IMR-90 (cell line): ENCODE measurements at places on chromosomes 2 and 18. TPM values are rescaled to one million over a fixed set of nuclear protein-coding genes. Genes with fewer than 3 reads are reported as not detected.

The FAM110C gene
- total RNA-seq: not detected in 2 replicates

The MLPH gene
- total RNA-seq: 13.8 and 13.9 TPM in 2 replicates

The LIMS2 gene
- 1.1 and 1.3 TPM in 2 replicates for total RNA-seq

The CD207 gene
- total RNA-seq: not detected in 2 replicates

The GCA gene
- total RNA-seq: 3.6 and 9.7 TPM in 2 replicates

GRCh38 chr18:28884304-28884703 lies 707.4 kb upstream of the CDH2 start:
- peak; percentile 2 for DNase-seq

GRCh38 chr2:95382686-95383634 lies 19.5 kb upstream of the FAHD2A start:
- DNase-seq: no peak

DNA sequence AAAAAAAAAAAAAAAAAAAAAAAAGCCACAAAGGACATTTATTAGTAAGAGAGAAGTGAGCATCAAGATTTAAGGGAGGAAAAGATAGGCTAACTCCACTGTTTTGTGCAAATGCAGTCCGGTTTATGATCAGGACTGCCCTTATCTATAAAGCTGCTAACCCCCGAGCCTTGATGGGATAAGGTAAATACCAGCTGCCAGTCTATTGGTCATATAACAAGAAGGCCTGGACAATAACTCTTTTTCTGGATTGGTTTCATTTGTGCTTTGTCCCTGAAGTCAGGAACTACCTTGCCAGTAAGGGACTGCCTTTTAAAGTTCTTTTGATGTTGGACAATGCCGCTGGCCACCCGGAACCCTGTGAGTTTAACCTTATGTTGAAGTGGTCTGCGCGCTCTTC lies 15.4 kb downstream of the PTPN4 start:
- DNase-seq: no peak

- DNase-seq: peak; percentile 81
Measured at GRCh38 chr2:231612109-231612455, 19.4 kb downstream of the TEX44 start.

GRCh38 chr2:132462236-132462635 lies 45.6 kb downstream of the GPR39 start:
- DNase-seq: no peak

DNA sequence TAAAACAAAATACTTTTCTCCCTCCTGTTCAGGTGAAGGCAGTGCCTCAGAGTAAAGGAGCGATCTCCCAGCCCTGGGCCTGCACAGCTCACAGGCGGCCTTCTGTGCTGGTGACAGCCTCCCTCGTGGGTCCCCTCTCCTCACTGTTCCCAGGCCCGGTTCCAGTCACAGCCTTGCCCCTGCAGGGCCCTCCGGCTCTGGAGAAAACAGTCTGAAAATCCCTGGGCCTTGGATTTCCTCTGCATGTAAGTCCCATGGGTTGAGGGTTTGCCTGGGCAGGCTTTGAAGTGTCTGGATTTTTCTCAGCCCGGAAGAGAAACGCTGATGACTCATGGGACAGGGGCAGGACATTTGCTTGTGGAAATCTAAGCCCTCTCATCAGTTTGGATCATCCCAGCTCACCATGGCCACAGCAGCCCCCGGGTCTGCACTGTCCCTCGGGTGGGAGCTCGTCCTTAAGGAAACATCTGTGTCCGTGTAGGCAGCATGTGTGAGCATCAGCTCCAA lies 186.1 kb upstream of the RAB12 start:
- peak; percentile 65 for DNase-seq

DNA sequence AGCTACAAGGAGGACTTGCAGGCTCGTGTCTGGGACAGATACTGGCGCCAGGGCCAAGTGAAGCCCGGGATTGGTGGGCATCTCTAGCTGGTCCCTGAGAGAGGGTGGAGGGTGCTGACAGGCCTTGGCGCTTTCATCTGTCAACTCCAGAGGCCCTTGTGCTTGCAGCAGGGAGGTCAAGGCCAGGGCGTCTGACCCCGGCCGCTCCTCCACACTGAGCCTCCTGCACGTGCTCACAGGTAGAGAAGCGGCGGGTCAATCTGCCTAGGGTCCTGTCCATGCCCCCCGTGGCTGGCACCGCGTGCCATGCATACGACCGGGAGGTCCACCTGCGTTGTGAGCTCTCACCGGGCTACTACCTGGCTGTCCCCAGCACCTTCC lies 9.5 kb downstream of the CAPN10 start:
- DNase-seq: no peak
